ENCODE measurements at places on chromosomes 7 and 10.
A peak's percentile ranks its signal among the peaks of the same experiment; 100 is the strongest.

- no peak overlapping the region for H3K4me3 ChIP-seq
- DNase-seq, result no peak
- H3K27me3 ChIP-seq, result no peaks in the 10 kb centered on the region
- no peaks in the 10 kb centered on the region for H3K36me3 ChIP-seq
These were observed 29.8 kb upstream of the FIGNL1 start for GRCh38 chr7:50479743-50480517.

DNA sequence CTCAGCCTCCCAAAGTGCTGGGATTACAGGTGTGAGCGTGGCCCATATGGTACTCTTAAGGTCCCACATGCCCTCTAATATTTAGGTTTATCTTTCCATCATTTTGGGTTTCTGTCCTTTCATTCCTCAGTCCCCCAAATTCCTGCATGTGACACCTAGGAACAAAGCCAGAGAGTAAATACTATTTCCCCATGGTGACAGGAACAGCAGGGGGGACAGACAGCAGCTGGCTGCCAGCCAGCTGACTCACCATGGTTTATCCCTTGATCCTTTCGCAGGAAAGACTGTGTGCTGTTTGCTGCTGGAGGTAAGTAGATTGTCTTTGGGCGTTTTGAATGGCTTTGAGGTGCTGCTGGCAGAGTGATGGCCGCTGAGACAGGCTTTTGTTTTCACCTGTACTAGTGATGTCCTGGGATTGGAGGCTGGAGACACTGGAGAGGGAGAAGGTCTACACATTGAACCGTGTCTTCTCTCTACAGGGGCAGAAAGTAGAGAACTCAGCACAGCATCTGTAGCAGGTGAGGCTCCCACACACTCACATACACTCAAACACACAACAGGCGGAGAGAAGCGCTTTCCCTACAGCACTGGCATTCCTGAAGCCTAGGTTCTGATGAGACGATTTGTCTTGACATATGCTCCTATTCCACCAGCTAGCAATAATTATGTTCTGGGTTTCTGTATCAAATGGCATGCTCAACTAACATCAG is 83.7 kb upstream of the EFCAB10 start:
- H3K4me1 ChIP-seq, result no peaks in the 10 kb centered on the region
- no peaks in the 10 kb centered on the region for H3K27me3 ChIP-seq
- peaks cover 10% of the 10 kb centered on the region for H3K36me3 ChIP-seq
- H3K4me3 ChIP-seq, result no peak overlapping the region

DNA sequence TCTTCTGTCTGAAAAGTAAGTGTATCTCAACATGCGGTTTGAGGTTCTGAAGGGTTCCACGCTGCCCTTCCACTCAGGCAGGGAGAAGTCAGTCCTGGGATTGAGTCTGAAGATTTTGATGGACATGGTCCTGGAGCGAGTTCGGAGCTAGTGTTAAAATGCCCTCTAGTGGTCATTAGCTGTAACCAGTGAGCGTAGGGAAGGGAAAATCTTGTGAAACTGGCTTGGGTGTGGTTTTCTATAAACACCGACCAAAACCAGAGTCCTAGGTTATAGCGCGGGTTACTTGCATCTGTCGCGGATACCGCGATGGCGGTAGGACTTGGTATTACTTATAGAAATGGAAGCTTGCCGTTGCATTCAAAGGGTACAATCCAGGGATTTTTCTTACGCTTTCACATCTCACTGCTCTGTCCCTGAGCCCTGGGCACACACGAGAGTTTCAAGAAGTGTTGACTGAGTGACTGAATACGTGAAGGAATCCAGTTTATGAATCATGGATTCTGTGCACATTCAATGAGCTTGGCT is 348.2 kb upstream of the C7orf33 start:
- H3K27me3 ChIP-seq, result peaks cover 36% of the 10 kb centered on the region
- H3K4me3 ChIP-seq, result no peak overlapping the region
- H3K4me1 ChIP-seq, result no peaks in the 10 kb centered on the region
- no peaks in the 10 kb centered on the region for H3K36me3 ChIP-seq
- peak; percentile 6 for DNase-seq
- H3K27ac ChIP-seq, result no peak overlapping the region

DNA sequence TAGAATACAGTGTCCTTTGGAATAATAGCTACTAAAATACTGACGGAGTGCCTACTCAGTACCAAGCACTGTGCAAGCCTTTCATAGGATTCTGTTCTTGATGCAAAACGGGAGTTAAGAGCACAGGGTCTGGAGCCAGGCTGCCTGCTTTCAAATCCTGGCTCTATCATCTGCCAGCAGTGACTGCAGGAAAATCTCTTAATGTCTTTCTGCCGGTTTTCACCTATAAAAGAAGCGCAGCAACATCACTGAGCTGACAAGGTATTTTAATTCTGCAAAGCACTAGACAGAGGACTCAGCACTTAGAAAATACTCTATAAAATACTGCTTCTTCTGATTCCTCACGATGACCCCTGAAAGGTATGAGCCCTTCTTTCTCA is 659 bp downstream of the FIGNL1 start:
- H3K36me3 ChIP-seq, result peaks cover 22% of the 10 kb centered on the region
- peaks cover 61% of the 10 kb centered on the region for H3K4me1 ChIP-seq
- no peak for DNase-seq
- H3K4me3 ChIP-seq, result peak overlapping the region; percentile 86

- peaks cover 36% of the 10 kb centered on the region for H3K27me3 ChIP-seq
- no peak overlapping the region for H3K4me3 ChIP-seq
- H3K4me1 ChIP-seq, result no peaks in the 10 kb centered on the region
These were observed 27.9 kb downstream of the ADCYAP1R1 start for GRCh38 chr7:31079824-31080511.

DNA sequence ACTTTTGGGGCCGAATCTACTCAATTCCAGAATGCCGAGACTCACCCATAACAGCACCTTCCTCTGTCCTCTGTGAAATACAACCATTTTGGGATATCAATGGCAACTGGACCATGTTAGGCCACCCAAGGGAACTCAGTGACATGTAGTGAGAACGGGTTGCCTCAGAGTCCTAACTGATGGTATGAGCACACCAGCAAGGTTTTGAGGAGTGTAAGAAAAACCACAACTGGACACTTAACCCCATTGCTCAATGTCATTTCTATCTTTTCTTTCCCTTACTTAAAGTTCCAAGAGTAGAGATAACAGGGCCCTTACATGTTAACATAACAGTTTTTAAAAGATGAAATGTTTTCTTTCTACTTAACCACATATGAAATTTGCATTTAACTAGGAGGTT is 67.1 kb downstream of the TNS3 start:
- no peaks in the 10 kb centered on the region for H3K27me3 ChIP-seq
- H3K4me3 ChIP-seq, result no peak overlapping the region
- no peaks in the 10 kb centered on the region for H3K36me3 ChIP-seq
- no peak for DNase-seq

DNA sequence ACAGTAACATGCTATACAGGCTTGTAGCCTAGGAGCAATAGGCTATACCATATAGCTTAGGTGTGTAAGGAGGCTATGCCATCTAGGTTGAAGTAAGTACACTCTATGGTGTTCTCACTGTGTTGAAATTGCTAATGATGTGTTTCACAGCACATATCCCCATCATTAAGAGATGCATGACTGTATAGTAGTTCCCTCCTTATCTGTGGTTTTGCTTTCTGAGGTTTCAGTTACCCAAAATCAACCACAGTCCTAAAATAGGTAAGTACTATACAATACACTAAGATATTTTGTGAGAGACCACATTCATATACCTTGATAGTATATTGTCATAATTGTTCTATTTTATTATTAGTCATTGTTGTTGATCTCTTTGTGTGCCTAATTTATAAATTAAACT is 12.7 kb downstream of the FZD1 start:
- H3K4me1 ChIP-seq, result no peaks in the 10 kb centered on the region
- no peaks in the 10 kb centered on the region for H3K36me3 ChIP-seq
- DNase-seq, result no peak
- no peak overlapping the region for H3K4me3 ChIP-seq
- no peak overlapping the region for H3K27ac ChIP-seq
- peaks cover 12% of the 10 kb centered on the region for H3K27me3 ChIP-seq

DNA sequence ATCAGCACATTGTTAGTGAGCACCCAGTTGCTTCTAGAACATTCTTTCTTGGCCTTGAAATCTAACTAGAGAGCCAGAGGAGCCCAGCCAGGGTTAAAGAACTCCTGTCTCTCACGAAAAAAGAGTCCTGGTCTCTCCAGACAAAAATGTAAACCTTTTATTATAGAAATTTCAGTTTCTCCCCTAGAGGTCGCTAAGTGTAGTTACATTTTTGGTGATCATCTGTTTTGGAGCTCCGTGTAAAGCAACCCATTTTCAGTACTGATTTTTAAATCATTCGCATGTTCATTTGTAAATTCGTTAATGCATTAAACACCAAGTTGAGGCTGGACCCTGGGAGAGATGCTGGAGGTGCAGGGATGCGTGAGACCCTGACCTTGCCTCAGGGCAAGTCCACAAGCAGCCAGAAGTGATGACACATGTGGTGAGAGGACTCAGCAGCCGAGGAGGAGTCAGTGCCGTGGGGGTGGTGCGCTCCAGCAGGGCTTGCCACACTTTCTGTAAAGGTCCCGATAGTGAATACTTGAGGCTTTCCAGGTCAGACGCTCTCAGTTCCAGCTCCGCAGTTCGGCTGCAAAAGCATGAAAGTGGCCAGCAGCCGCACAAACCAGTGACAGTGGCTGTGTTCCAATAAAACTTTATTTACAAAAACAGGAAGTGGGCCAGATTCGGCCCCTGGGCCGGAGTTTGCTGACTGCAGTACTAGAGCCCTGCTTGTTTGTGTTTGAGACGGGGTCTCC is 578.6 kb upstream of the FOXK1 start:
- H3K27ac ChIP-seq, result peak overlapping the region; percentile 57
- no peaks in the 10 kb centered on the region for H3K36me3 ChIP-seq
- H3K4me3 ChIP-seq, result no peak overlapping the region
- no peaks in the 10 kb centered on the region for H3K4me1 ChIP-seq

DNA sequence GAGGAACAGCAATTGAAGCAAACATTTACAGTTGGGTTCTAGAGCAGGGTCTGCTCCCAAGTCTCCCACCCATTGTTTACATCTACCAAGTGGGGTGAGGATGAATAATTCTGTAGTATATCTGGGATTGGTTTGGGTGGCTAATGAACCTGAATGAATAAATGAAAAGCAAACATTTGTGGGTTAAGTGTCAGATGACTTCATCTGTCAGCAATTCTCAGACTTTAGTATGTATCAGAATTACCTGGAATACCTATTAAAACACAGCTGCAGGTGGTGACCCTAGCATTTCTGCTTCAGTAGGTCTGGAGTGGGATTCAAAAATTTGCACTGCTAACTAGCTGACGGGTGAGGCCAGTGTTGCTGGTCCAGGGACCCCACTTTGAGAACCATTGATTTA is 18.0 kb upstream of the NPVF start:
- H3K27me3 ChIP-seq, result peaks cover 18% of the 10 kb centered on the region
- H3K27ac ChIP-seq, result no peak overlapping the region
- H3K36me3 ChIP-seq, result no peaks in the 10 kb centered on the region
- peaks cover 5% of the 10 kb centered on the region for H3K4me1 ChIP-seq
- no peak overlapping the region for H3K4me3 ChIP-seq
- no peak for DNase-seq

DNA sequence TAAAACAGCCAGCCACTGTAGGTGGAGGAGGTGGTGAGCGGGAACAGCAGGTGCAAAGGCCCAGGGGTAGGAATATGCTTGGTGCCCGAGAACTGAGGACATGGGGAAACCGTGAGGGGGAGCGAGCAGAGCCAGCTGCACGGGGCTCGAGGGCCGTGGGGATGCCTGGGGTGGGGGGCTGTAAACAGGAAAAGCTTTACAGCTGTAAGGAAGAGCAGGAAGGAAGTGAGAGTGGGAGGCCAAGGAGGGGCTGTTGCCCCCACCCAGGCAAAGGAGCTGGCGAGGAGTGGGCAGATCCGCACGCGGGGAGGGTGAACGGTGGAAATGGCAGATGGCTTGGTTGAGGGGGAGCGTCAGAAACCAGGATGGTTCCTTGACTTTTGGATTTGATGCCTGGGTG is 34.4 kb downstream of the ZMIZ1 start:
- peaks cover 37% of the 10 kb centered on the region for H3K4me1 ChIP-seq
- DNase-seq, result no peak
- H3K36me3 ChIP-seq, result no peaks in the 10 kb centered on the region
- no peak overlapping the region for H3K4me3 ChIP-seq

- peaks cover 28% of the 10 kb centered on the region for H3K36me3 ChIP-seq
- H3K4me1 ChIP-seq, result peaks cover 66% of the 10 kb centered on the region
- H3K27me3 ChIP-seq, result no peaks in the 10 kb centered on the region
- DNase-seq, result no peak
These were observed 10.2 kb downstream of the CYREN start for GRCh38 chr7:135160098-135160857.

GRCh38 chr10:76572021-76572420 is 1065.6 kb downstream of the KCNMA1 start:
- no peaks in the 10 kb centered on the region for H3K36me3 ChIP-seq
- H3K27ac ChIP-seq, result no peak overlapping the region
- H3K27me3 ChIP-seq, result no peaks in the 10 kb centered on the region
- DNase-seq, result no peak

- H3K27ac ChIP-seq, result no peak overlapping the region
- H3K27me3 ChIP-seq, result no peaks in the 10 kb centered on the region
- no peak overlapping the region for H3K4me3 ChIP-seq
- H3K4me1 ChIP-seq, result peaks cover 11% of the 10 kb centered on the region
- H3K36me3 ChIP-seq, result no peaks in the 10 kb centered on the region
These were observed 31.5 kb downstream of the NRF1 start for GRCh38 chr7:129642871-129643549.

DNA sequence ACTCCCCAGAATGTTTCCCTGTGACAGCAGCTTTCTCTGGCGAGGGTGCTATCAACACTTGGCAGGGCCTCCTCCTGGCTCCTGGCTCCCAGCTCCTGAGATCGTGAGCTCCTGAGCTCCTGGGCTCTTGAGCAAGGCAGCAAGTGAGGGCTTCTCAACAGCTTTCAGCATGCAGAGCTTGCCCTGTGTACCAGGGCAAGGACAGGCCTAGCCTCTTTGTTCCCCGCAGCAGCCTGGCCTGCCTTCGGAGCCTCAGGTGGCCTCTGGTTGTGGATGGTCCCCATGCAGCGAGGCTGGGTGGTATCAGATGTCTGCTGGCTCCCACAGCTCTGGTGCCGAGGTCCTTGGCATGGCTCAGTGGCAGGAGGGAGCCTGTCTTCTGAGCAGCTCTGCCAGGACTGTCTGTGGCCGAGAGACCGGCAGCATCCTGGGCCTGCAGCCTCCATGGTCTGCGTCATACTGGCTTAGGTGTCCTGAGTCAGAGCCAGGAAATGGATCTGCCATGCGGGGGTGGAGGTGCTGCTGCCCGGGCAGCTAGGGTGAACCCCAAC is 44.2 kb downstream of the ZMIZ1 start:
- H3K4me3 ChIP-seq, result no peak overlapping the region
- H3K27ac ChIP-seq, result peak overlapping the region; percentile 47
- no peak for DNase-seq
- H3K36me3 ChIP-seq, result no peaks in the 10 kb centered on the region
- peaks cover 10% of the 10 kb centered on the region for H3K4me1 ChIP-seq

- H3K4me1 ChIP-seq, result no peaks in the 10 kb centered on the region
- DNase-seq, result no peak
- H3K36me3 ChIP-seq, result peaks cover 9% of the 10 kb centered on the region
- no peaks in the 10 kb centered on the region for H3K27me3 ChIP-seq
These were observed 20.6 kb downstream of the RRP12 start for GRCh38 chr10:97380516-97380915.
